ENCODE measurements at places on chromosomes 12 and 14. TPM values are rescaled to one million over a fixed set of nuclear protein-coding genes. Genes with fewer than 3 reads are reported as not detected.

PTPN6 gene
- 25.7 TPM for polyA plus RNA-seq

TGFB3 gene
- 54.5 TPM for polyA plus RNA-seq

PAH gene
- polyA plus RNA-seq = not detected

DENND5B gene
- polyA plus RNA-seq = 3.1 TPM

All from aorta (tissue), 5 donors.